ENCODE measurements at places on chromosomes 7 and 10.

DNA sequence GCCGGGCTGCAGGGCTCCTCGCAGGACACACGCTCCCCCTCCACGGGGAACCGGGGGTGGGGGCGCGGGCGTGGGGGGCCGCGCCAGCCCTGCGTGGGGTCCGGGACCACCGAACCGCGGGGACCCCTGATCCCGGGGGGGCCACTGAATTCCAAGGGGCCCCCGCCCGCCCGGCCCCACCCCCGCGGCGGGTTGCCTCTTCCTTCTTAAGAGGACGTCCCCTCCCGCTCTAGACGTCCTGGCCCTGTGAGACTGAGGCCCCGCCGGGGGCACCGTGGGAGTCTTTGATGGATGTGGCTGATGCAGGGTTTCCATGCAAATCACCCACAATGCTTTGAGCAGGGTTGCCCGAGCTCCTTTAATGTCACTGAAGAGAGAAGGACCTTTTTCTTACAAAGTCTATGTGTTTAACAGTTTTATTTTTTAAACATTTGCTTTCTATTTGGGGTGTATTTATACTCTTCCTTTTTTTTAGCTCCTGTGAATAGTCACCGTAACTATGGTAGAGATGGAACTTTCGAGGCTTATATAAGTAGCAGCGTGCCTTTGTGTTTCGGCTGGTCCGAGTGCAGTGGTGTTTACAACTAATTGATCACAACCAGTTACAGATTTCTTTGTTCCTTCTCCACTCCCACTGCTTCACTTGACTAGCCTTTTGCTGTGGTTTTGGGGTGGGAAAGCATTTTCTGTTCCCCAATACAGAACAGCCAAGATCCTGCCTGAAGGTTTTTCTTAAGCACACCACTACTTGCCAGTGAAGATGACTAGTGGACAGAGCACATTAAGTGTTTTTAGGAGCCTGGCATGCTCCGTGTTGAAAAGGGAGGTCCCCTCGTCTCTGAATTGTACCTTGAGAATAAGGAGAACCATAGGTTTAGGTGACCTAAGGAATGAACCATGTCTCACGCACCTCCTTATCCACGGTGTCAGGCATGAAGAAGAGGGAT is 44.8 kb downstream of the PDIA4 start:
- DNase-seq, result peak; percentile 76

GRCh38 chr7:44935583-44935982 is 43.2 kb downstream of the MYO1G start:
- DNase-seq, result no peak

DNA sequence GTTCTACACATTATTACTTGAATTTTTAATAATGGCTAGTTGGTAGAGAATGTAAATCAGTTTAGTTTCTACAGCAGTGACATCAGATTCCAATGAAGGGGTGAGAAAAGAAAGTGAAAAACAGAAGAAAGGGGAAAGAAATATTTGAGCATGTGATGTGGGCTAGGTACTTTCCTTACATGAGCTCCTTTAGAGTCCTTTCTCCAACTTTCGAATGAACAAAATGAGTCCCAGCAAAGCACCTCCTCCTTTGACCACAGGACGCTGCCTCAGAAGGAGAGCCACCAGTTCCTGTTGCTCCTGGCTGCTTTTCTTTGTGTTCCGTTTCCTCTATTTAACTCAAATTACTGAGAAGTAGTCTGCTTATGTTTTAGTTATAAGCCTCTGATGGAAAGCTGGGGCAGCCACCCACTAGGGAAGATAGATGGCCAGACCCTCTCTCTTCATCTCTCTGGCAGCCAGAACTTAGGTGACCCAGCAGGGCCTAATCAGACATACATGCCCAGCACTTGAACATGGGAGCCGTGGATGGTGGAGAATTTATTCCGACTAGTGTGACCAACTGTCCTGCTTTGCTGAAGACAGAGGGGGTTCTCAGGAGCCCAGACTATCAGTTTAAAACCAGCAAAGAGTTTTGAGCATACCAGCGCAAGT is 82.4 kb upstream of the NME8 start:
- no peak for DNase-seq

DNA sequence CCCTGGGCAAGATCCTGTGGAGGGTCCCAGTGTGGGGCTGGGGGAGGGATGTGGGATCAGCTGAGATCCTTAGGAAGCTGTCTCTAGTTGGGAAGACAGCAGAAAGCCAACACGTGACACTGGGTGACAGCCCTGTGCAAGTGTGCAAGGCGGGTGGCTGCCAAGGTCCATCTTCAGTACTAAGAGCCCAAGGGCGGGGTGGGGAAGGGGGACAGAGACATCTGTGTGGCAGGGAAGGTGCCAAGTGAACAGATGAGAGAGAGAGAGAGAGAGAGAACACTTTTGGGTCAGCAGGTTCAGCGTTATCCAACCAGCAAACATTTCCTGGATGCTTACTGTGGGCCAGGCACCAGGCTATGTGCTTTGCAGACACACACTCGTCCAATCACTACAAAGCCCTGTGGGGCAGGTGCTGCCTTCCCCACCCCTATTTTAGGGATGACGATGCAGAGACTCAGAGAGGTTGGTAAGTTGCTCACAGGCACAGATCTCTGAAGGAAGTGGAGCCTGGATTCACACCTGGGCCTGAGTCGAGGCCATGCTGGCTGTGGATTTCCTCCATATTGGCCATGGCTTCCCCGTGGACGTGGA is 135.7 kb downstream of the GRK5 start:
- no peak for DNase-seq

GRCh38 chr7:116216956-116217571 is 6.7 kb downstream of the TES start:
- no peak for DNase-seq

GRCh38 chr10:102599565-102600327 is 44.5 kb upstream of the TRIM8 start:
- DNase-seq, result no peak

GRCh38 chr10:3495281-3495680 is 289.7 kb downstream of the KLF6 start:
- no peak for DNase-seq

Measured in neural crest cell (in vitro differentiated cells).